ENCODE measurements at places on chromosomes 2 and 18. TPM values are rescaled to one million over a fixed set of nuclear protein-coding genes. Genes with fewer than 3 reads are reported as not detected.

- no peak for DNase-seq
These were observed 9.5 kb downstream of the USP34 start for GRCh38 chr2:61461404-61461803.

DNA sequence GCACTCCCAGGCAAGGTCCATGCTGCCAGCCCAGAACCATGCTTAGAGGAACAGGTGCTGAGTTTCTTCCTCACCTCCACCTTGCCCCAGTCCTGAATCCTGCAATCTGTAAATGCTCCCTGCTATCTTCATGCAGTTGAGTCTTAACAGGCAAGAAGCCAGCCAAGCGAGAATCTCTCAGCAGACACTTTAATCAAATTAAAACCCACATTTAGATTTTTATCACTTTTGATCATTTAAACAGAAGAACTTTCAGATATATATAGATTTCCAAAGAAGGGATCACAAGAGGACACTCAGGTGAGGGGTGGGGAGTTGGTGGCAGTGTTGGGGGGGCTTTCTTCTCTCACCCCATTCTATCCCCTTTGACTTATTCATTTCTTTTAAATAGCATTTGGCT lies 25.9 kb upstream of the LBH start:
- no peak for DNase-seq

DNA sequence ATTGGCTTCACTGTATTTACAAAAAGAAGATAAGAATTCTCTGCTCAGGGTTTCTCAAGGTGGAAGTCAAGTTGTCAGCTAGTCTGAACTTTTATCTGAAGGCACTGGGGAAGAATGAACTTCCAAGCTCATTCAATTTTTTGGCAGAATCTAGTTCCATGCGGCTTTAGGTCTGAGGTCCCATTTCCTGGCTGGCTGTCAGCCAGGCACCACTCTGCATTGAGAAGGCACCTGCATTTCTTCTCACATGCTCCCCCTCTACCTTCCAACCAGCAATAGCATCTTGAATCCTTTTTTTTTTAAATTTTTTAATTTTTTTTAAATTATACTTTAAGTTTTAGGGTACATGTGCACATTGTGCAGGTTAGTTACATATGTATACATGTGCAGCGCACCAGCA lies 46.2 kb upstream of the RPE start:
- no peak for DNase-seq

DNA sequence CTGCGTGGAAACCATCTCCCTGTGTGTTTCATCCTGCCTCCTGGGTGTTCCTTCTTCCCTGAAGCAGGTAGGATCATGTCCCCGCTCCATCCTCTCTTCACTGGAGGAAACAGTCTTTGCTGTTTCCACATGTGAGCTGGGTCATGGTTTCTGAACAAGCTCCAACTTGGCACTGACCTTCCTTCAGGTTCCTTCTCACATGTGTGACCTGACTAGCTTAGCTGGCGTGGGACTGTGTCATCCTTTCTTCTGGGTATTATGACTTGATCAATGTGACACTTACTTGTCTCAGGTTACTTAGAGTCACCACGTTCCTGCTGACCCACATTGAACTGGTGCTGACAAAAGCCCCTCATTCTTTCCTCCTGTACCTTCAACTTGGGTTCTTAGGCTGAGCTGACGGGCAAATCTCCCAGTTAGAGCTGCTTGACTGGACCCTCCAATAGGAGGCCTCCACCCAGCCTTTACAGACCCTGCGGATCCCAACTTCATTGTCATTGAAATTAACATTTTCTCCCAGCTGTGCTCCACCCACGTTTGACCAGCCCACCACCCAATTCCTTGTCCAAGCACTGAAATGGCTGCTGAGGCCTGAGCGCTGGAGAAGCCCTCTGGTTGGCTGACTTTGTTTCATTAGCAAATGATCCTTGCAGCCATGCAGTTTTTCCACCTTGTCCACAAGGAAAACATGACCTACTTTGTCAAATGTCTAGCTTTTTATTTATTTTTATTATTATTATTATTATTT lies 128.1 kb downstream of the DDX1 start:
- no peak for DNase-seq

GRCh38 chr2:113212245-113213060 lies 38.7 kb downstream of the PSD4 start:
- DNase-seq, result no peak

DNA sequence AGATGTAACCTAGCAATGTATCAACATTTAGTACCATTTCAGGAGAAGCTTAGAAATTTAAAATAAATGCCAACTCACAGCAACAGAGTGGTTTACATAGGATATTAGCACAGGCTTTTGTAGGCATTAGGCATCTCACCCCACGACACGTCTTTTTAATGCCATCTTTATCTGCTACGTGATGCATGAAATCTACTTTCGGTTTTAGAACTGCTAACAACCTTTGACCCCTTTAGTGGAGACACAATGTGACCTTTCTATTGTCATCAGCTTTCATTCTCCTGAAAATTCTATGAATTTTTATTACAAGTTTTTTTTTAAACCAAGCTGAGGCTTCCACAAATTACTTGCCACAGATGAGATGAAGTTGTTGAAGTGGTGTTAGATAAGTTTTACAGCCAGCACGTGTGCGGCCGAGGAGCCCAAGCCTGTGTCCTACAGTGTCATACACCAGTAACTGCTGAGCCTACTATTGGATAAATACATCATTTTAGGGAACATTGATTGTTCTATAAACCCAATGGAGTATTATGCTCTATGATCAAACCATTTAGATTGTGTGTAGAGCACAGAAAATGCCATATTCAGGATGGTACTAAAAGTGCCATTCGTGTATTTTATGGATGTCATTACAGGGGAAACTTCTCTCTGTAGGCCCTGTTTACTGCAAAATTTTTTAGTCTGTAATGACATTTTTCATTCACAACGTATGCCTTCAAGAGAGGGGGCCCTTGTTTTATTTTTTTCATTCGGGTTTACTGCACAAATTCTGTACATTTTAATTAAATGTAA lies 151.6 kb downstream of the PTGR3 start:
- no peak for DNase-seq

GRCh38 chr2:42102024-42102590 lies 54.3 kb downstream of the PKDCC start:
- no peak for DNase-seq

GRCh38 chr2:237025090-237025865 lies 60.4 kb upstream of the COPS8 start:
- DNase-seq, result peak; percentile 48

- DNase-seq, result peak; percentile 18
These were observed 1.2 kb downstream of the PTPN4 start for GRCh38 chr2:119760956-119761275.

SPHKAP gene
- not detected for total RNA-seq

SNTG2 gene
- total RNA-seq, result not detected

CLHC1 gene
- total RNA-seq, result 0.78 TPM

TOGARAM2 gene
- total RNA-seq, result not detected

TAF4B gene
- 3.0 TPM for total RNA-seq
